Stimulated activated CD4-positive, alpha-beta T cell treated with anti-CD3 and anti-CD28 coated beads, TNF-alpha, amount 100 ng/mL, for 4 hours (primary cell): ENCODE measurements at places on chromosomes 2 and 18.

DNA sequence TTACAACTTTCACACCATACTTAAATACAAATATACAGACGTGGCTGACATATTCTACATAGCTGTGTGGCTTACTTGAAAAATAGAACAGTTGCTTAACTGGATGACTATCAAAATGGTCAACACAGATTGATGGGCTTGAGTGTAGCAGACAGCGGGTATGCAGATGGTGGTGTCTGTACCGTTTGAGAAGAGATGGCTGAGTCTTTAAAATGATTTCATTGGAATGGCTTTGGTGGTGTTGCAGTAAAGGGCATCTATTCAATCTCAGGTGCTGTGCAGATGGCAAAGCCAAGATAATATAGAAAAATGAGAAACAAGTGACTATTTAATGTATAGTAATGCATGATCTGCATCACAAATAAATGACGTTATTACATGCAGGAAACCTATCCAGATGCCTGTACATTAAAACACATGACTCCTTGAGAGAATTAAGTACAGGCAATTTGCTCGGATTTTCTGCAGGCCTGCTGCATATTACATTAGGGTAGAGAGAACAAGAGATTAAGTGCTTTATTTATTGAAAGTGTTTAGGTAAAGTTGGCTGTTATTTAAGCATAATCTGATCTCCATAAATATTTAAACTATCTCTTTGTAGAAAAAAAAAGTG is 68.5 kb downstream of the AGPS start:
- DNase-seq: no peak

- no peak for DNase-seq
These were observed 309.0 kb downstream of the GULP1 start for GRCh38 chr2:188600536-188601210.

DNA sequence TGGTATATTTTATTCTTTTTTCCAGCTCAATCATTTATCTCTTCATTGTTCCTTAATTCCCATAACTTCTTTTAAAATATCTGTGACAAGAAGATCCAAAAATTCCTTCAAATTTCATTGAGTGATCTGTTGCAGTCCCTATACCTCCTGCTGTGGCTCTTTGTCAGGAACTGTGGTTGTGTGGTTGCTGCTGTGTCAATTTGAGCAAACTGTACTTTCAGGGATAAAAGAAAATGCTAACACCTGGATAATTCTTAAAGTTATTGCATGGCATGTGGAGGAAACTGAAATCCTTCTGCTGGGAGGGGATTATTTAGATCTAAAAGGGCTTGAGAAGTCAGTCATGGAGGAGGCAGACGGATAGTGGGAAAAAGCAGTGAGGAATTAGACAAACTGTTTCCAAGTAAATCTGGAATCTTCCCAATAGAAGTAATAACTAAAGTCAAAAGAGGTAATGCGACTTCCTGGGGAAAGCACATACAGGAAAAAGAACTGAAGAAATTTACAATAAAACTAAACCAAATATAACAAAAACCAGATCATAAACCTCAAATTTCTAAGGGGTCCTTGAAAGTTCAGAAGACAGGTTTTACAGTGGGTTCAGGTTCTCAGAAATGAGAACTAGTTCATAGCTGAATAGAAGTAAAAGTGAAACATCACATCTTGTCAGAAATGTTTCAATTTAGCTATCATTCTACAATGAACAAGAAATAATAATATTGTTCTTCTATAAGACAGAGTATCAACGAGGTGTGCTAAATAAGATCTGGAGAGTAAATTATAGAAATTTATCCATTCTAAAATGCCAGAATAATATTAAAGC is 33.5 kb upstream of the CD226 start:
- no peak for DNase-seq

DNA sequence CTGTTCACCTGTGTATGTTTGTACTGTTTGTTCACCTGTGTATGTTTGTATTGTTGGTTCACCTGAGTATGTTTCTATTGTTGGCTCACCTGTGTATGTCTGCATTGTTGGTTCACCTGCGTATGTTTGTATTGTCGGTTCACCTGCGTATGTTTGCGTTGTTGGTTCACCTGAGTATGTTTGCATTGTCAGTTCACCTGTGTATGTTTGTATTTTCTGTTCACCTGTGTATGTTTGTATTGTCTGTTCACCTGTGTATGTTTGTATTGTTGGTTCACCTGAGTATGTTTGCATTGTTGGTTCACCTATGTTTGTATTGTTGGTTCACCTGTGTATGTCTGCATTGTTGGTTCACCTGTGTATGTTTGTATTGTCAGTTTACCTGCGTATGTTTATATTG is 14.6 kb downstream of the ADI1 start:
- DNase-seq: no peak

GRCh38 chr2:40127890-40128557 is 323.9 kb downstream of the SLC8A1 start:
- DNase-seq: no peak

DNA sequence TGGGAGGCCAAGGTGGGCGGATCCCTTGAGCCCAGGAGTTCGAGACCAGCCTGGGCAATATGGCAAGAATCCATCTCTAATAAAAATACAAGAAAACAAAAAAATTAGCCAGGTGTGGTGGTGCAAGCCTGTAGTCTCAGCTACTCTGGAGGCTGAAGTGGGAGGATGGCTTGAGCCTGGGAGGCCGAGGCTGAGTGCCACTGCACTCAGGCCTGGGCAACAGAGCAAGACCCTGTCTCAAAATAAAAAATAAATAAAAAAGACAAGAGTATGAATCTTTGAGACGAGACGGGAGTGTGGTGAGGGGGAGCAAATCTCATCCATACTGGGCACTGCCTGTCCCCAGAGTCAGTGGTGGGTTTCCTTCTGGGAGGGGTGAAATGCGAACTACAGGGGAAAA is 12.2 kb downstream of the GPR17 start:
- no peak for DNase-seq

GRCh38 chr18:54880395-54881105 is 52.3 kb downstream of the RAB27B start:
- no peak for DNase-seq

DNA sequence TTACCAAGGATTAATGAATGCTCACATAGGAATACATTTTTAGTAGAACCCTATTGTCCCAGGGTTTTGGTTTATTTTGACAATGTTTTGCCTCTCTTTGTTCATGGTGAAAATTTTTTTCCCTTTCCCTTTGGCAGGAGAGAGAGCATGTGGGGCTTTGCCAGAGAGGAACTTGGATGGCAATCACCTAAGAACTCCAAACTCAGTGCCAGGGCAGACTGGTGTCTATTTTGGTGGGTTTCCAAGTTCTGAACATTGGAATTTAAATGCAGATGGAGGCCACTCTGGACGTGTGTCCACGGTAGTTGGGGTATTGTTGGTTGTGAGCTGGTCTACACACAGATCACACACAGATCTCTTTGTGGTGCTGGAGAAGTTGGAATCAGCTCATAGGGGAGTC is 2091.1 kb upstream of the PIK3C3 start:
- no peak for DNase-seq

GRCh38 chr2:175811971-175812370 is 190.1 kb downstream of the LNPK start:
- DNase-seq: no peak

- no peak for DNase-seq
These were observed 31.2 kb downstream of the PTPN18 start for GRCh38 chr2:130387071-130387400.

DNA sequence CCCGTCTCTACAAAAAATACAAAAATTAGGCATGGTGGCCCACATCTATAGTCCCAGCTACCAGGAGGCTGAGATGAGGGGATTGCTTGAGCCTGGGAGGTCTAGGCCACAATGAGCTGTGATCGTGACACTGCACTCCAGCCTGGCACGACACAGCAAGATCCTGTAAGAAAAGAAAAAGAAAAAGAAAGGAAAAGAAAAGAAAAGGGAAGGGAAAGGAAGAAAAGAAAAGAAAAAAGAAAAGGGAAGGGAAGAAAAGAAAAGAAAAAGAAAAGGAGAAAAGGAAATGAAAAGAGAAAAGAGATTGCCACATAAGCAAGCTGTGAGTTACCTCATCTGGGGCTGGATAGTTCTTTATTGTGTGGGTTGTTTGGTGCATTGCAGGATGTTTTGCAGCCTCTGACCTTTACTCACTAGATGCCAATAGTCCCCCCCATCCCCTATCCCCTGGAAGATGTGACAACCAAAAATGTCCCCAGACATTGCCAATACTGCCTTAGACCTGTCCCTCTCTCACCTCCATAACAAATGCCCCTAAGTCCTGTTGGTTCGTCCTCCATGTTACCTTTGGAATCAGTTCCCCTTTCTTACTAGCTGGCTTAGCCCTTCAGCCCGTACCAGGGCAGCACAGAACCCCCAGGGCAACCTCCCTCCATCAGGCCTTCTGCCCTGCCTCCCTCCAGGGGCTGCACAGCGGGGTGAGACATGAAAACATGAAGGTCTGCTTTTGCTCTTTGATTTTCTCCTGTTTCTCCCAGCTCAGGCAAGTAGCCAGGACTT is 8.9 kb downstream of the ASPRV1 start:
- no peak for DNase-seq

- DNase-seq: no peak
These were observed 23.9 kb downstream of the RRM2 start for GRCh38 chr2:10146366-10147005.

DNA sequence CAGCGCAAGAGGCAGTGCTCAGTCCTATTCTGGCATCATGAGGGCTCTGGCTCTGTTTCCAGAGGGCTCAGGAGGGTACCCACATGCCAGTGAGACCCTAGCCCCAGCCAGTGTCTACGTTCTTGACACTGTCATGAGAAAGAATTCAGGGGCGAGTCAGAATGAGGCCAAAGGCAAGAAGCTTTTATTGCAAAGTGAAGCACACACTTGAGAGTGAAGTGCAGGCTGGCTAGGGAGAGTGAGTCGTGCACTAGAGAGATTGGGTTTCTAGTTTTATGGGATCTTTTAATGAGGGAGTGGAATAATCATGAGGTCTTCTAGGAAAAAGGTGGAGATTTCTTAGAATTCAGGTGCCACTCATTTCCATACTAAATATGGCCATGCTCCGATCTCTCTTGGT is 164.1 kb downstream of the DCDC2C start:
- no peak for DNase-seq

DNA sequence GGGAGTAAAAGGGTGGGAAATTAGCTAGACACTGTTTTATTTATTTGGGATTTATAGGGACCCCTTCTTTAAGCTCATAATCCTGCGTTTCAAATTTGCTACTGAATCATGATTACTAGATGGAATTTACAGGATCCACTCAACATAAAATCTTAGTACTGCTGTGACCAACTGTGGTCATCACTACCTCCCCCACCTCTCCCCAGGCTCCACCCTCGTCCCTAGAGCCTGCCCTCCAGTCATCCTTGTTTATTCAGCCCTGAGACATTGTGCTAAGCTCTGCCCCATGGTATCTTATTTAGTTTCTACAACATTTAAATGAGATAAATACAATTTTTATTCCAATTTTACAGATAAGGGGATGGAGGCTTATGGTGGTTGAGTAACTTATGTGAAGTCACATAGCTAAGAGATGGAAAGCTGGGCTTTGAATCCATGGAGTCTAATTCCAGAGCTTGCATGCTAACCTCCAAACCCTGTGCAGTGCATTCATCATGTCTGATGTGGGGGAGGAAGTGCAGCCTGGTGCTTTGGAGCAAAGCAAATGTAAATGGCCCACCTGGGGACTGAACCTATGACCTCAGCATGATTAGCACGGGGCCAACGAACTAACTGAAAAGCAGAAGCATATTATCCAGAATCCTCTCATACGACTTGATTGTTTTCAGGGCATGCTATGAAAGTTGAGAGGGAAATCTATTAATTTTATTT is 502.4 kb downstream of the TMEM182 start:
- DNase-seq: no peak

DNA sequence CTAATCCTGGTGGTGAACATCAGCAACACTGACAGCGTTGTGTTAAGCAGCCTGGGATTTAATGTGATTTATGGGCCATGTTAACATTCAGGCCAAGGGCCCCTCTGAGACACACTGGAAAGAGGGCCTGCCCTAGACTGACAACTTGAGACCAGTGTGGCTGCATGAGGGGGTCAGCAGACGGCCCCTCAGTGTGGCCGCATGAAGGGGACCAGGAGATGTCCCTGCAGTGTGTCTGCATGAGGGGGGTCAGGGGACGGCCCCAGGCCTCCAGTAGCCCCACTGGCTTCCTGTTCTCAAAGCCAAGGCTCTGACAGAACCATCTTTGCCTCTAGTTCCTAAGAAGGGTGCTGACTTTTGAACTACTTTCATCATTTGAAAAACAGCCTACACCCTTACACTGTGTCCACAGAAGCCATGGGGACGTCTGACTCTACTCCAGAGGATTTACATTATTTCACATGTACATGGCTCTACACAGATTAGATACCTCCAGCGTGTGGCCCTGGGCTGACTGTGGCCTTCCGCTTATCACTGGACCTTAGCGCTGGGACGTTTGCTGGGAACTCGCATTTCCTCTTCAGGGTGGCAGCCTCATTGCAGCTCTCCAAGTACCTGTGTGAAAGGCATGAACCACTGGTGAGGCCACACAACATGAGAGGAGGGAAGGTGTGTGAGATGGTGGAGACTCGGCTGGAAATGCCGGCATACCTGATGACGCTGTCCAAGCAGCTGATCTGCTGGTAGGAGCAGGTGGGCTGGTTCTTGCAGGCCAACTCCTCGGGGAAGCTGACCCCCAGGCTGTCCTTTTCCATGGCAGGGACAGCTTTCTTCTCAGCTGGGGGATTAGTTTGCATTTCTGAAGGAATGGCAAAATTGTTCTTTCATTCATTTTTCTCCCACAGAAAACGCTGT is 18.2 kb upstream of the HES6 start:
- DNase-seq: no peak

DNA sequence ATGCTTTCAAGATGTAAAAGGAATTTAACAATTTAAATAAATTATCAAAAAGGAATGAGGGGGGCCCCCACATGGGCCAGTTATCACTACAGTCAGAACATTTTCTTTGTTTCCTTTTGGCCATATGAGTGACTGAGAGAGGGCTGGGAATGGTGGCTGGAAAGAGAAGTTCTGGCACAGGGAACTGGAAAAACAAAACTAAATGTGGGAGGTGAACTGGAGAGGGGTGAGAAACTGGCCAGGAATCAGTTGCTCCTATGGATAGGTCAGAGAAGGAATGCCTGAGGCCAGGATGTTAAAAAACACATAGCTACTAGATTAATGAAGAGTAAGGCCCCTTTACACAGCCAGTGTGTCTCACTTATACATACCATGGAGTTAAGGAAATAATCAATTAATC is 121.0 kb downstream of the RBMS1 start:
- DNase-seq: no peak

DNA sequence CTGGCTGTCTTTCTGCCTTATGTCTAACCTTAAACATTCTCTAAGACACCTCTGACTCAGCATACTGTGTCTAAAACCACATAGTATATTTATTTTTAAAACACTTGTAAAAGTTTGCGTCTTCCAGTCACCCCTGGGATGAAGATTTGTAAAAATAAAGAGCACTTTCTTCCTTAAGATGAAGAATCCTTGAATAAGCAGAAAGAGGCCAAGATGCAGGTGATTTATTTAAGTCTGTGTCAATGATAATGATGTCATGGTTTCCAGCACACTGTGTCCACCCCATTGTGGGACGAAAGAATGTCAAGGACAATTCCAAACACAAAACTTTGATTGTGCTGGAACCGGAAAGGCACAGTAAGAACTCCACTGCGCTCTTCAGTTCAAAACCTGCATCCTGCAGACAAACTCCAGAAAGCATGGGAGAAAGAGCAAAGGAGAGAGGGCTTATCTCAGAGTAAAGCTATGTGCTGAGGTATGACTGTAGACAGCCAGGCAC is 92.9 kb downstream of the ZEB2 start:
- no peak for DNase-seq
